ENCODE measurements at places on chromosomes 6 and 20.
A peak's percentile ranks its signal among the peaks of the same experiment; 100 is the strongest.

- DNase-seq, result no peak
Observed at GRCh38 chr6:89566930-89567629, 71.5 kb downstream of the LYRM2 start.

- DNase-seq, result no peak
Observed at GRCh38 chr20:48203252-48203651, 418.0 kb upstream of the SULF2 start.

- no peak for DNase-seq
Observed at GRCh38 chr6:116102873-116103272, 2.2 kb downstream of the NT5DC1 start.

DNA sequence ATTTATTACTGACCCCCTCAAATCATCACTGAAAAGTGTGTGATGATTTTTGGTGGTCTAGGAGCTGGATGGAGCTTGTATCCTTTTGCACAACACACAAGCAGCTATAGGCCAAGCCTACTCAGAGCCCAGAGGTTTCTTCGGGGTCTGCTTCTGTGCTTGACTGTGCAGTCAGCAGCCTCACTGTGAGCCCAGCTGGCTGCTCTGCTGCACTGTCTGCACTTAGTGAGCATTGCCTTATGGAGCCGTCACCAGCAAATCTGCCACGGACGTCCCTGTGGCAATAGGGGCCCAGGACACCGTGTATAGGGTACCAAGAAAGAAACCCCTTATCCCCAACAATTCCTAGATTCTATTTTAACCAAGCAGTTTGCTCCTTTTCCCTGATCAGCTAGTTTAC lies 38.6 kb upstream of the GMPR start:
- no peak for DNase-seq

- no peak for DNase-seq
Observed at GRCh38 chr6:138161088-138161337, 726 bp upstream of the ARFGEF3 start.

- DNase-seq, result no peak
Observed at GRCh38 chr20:37833221-37833896, 69.6 kb upstream of the VSTM2L start.

DNA sequence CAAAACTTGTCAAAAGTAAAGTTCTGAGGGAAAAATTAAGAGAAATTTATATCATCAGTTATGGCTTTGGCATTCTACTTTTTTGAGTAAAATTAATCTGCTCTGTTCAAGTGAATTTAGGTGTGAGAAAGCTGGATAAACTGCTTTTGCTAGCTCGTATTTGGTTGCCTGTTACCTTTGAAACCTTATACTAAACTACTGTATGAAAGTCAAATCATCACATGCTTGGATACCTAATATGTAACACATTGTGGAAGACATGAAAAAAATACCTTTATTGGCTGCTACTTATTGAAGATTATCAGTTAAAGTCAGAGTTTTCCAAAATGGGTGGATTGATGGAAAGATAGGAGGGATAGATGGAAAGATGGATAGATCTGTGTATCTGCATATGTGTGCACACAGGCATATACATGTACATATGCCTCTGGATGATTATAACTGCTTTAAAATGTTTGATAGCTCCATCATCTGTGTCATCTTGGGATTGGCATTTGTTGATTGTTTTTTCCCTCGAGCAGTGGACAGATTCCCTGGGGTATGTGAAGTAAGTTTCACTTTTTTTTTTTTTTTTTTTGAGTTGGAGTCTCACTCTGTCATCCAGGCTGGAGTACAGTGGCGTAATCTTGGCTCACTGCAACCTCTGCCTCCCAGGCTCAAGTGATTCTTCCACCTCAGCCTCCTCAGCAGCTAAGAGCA lies 24.3 kb downstream of the SCAF8 start:
- DNase-seq, result no peak

GRCh38 chr6:92777146-92777740 lies 642.1 kb downstream of the EPHA7 start:
- no peak for DNase-seq

DNA sequence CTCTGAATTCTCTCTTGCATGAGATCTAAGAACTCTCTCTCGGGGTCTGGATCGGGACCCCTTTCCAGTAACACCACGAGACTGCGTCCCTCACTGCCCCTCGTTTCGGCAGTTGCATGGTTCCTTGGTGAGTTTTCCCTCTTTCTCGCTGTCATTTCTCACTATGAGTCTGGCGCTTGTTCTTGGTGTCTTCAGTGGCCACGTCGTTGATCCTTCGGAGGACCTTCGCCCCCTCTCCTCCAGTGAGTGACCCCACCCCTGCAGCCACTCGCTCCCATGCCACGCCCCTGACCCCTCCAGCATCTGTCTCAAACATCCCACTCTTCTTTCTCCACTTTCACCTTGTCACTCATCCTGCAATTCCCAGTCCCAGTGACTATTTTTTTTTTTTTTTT lies 23.0 kb downstream of the SYNJ2 start:
- no peak for DNase-seq

GRCh38 chr6:130503146-130503545 lies 137.3 kb downstream of the TMEM200A start:
- no peak for DNase-seq

- no peak for DNase-seq
Observed at GRCh38 chr20:51126337-51126736, 103.4 kb upstream of the KCNG1 start.

GRCh38 chr6:137715589-137716045 lies 151.4 kb upstream of the TNFAIP3 start:
- peak; percentile 85 for DNase-seq

GRCh38 chr20:60768216-60768615 lies 483.8 kb upstream of the CDH4 start:
- no peak for DNase-seq

DNA sequence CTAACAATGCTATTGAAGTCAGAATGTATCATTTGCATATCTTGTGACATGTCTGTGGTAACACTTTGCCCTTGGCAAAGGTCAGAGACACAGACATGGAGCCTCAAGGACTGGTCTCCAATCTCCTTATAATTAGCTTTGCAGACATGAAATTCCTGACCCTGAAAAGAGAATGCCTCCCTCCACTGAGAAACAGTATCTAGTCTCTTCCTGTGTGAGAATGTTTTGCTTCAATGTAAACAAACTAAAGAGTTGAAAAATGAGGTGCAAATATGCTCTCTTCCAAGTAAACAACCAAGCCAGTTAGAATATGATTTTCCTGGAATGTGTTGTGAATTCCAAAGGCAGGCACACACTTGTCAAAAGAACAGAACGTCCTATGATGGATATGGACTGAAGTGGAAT lies 407.1 kb upstream of the MARCKS start:
- DNase-seq, result peak; percentile 85

GRCh38 chr20:14566505-14566904 lies 229.1 kb upstream of the FLRT3 start:
- DNase-seq, result peak; percentile 60

- no peak for DNase-seq
Observed at GRCh38 chr6:42318480-42318879, 100.8 kb upstream of the MRPS10 start.

DNA sequence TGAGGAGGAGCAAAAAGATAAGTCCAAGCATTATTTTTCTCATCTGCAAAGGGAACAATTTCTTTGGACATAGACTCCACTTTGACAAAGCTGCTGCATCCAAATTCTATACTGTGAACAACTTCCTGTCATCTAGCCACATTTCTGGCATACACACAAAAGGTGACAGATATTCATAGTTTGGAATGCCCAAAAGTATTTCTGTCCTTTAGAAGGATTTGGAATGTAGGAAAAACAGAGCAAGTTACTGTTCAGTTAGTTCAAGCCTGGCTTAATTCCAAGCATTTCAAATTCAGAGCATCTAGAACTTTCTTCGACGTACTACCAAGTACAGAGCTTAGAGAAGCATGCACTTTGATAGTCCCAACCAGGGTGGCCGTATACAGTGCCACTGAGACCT lies 134.0 kb downstream of the PDE7B start:
- DNase-seq, result peak; percentile 66
